ENCODE measurements at places on chromosomes 2 and 18.
A peak's percentile ranks its signal among the peaks of the same experiment; 100 is the strongest.

DNA sequence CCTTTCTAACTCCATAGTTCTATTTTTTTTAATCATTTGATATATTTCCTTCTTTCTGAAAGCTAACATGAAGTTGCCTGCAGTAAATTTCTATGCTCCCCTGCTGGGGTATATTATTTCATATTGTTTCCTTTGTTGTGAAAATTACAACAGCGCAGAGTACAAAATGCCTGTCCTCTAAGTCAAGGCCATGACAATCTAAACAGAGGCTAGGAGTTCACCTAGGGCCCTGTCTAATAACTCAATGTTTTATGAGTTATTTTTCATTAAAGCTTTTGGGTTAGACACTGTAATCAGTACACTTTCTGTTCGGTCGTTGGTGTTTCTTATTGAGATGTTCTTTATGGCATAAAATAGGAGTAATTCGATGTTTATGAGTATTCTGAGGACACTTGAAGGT lies 111.2 kb downstream of the OSR1 start:
- DNase-seq, result no peak

- DNase-seq, result no peak
These were observed 277.1 kb upstream of the NRP2 start for GRCh38 chr2:205405194-205405593.

- DNase-seq, result no peak
These were observed 20.9 kb downstream of the PKDCC start for GRCh38 chr2:42068571-42069178.

GRCh38 chr2:26917135-26917836 lies 53.2 kb upstream of the MAPRE3 start:
- no peak for DNase-seq

DNA sequence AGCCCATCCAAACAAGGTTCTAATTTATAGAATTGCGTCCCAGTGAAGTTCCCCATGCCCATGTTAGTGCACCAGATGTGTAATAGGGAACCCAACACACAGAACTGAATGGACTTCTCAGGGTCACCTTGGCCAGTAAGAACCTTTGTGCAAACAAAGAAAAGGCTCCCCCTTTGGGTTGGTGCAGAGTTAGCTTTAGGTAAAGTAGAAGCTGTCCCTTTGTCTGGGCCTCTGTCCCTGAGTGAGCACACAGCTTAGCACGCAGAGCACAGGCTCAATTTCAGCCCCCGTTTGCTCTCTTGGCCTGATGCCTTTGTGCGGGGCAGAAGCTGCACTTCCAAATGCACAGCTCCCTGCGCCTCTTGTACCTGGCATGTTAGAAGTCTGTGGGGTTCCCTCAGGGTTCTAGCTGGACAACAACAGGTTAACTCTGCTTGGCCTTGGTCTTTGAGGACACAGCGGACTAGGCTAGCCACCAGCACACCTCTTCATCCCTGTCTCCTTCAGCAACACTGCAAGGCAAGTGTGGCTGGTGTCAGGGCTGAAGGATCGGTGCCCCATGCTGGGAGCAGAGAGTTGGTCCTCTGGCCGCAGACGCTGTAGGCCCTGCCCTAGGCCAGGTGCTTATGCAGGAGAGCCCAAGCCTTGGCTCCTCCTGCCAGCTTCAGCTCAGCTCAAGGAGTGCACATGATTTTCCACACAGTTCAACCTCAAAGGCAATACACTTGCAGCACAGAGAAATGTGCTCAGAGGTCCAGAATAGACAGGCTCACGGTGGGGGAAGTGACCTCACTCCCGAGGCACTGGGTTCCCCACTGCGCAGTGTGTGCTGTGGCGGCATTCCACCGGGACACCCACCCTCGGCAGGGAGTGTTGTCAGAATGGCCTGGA lies 73.3 kb upstream of the FOSL2 start:
- no peak for DNase-seq

GRCh38 chr2:147636886-147637285 lies 207.9 kb upstream of the ACVR2A start:
- DNase-seq, result peak; percentile 64
